ENCODE measurements at places on chromosomes 2 and 18. TPM values are rescaled to one million over a fixed set of nuclear protein-coding genes. Genes with fewer than 3 reads are reported as not detected.

Gene ANKZF1
- 149 TPM for total RNA-seq

Gene ARL5A
- total RNA-seq, result 77.5 TPM

Gene WDR43
- 190 TPM for total RNA-seq

Gene C2orf80
- not detected for total RNA-seq

Gene LHCGR
- total RNA-seq, result not detected

Gene DCDC2C
- total RNA-seq, result not detected

Gene CAB39
- 168 TPM for total RNA-seq

Gene GPR75
- total RNA-seq, result 3.1 TPM

DNA sequence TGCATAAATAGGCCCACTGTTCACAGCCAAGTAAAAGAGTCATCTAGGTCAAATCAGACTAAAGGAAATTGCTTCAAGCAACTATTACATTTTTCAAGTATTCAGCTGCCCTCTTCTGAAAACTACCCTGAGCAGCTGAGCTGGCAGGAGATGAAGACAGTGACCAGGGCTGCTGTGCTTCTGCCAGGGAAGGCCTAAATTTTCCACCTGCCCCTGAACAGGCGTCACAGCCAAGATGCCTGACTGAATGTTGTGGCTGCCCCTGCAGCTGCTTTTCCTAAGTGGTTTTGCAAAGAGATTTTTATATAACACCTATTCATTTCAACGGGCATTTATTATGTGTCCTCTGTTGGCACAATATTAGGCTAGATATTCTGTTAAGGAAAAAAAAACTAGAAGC is 96.7 kb upstream of the RPE start:
- DNase-seq, result no peak

GRCh38 chr2:199136681-199137080 is 321.1 kb downstream of the SATB2 start:
- no peak for DNase-seq

- DNase-seq, result no peak
Measured at GRCh38 chr2:205686783-205687640, 4.7 kb downstream of the NRP2 start.

- DNase-seq, result no peak
Measured at GRCh38 chr18:25604196-25604893, 252.4 kb upstream of the ZNF521 start.

DNA sequence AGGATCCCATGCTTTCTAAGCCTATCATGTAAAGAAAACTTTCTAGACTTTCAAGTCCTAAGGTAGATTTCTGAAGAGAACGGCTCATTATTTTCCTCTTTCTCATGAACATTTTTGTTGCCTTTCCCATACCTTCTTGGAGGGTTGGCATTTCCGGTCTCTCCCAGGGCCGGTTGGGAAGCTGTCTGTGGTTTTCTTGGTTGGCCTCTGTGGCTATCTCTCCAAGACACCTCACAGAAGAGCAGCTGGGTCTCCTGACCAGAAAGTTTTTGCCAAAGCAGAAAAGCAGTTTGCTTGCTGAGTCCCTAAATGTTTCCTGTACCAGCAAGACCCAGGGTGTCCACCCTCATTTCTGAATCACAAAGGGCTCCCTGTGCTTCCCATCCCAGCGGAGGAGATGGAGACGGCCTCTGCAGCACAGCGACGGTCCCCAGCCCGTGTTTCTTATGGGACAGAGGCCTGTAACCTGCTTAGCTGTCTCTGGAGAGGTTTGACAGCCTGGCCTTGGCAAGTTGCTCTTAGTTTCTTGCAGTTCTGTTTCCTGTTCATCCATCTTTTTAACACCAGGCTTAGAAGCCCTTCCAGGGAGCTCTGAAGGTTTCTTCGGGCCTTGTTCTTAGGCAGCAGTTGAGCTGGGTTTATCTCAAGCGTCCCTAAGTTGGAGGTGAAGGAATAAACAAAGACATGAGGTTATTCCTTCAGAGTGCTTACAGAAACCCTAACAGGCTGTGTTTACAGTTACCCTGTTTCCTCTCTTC is 39.8 kb downstream of the GREB1 start:
- no peak for DNase-seq

- no peak for DNase-seq
Measured at GRCh38 chr2:47127862-47128543, 27.1 kb downstream of the STPG4 start.

- DNase-seq, result peak; percentile 59
Measured at GRCh38 chr2:5915881-5916310, 223.7 kb downstream of the SOX11 start.

DNA sequence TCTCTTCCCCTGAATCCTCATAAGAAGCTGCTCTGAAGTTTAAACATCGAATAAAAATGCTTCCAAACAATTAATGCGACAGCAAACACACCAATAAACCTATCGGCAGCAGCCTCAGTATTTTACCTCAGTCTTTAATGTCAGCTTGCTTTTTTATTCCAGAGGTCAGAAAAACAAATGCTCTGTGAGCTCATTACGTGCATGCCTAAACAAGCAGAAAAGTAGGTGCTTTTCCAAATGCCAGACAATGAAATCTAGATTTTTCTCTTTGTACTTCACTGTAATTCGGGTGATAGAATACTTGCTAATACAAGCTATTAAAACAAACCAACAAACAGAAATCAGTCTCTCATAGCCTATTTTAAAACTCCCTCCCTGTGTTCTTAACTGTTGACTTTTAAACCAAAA is 381.5 kb downstream of the NRXN1 start:
- DNase-seq, result no peak

GRCh38 chr2:158034198-158034866 is 67.3 kb upstream of the UPP2 start:
- DNase-seq, result peak; percentile 74

DNA sequence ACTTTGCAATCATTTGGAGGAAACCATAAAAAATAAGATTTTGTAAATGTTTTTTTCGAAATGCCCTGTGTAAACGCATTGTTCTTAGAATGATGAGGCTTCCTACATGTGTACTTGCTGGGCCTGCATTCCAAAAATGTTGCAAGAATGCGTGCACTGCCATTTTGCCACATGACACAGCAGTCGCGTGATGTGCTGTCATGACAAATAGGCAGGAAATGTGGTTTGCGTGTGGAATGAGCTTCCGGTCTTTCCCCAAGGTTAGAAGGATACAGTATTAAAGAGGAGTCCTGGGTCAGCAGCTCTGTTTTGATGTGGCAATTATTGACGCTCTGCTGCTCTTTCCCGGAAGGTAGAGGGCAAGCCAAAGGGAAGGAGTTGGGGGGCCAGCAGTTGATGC is 18.1 kb upstream of the SERPINB2 start:
- DNase-seq, result no peak

DNA sequence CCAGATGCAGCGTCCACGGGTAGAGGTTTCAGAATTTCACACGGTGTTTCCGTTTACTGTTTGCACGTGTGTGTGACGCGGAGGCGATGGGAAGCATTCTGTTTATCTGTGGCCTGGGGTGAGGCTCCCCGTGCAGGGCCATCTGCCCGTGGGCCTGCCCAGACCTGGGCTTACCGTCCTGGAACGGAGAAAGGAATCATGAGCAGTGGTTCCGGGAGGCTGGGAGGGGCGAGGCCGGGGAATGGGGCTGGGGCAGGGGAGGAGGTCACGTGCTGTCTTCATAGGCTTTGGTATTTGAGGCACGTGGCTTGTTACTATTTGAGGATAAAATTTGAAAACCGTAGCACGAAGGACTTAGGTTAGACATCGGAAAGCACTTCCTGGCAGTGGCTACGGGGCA is 77.9 kb downstream of the RTP5 start:
- no peak for DNase-seq

DNA sequence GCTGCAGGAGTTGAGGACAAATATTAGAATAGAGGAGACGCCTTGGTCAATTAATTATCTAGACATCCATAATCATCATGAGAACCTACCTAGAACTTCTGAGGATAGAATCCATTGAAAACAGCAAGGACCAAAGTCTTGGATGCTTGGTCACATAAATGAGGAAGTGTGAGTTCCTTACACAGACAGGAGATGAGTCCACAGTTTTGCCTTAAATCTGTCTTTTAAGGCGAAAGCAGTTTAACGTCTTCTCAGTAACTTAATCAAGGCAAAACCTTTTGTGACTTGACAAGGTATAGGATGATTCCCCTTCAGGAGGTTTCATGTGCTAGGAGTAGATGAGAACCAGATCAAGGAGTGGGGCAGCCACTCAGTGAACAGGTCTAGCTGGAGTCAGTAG is 1783.2 kb upstream of the CELF4 start:
- no peak for DNase-seq

- no peak for DNase-seq
Measured at GRCh38 chr18:48754993-48755473, 195.7 kb downstream of the SMAD7 start.

DNA sequence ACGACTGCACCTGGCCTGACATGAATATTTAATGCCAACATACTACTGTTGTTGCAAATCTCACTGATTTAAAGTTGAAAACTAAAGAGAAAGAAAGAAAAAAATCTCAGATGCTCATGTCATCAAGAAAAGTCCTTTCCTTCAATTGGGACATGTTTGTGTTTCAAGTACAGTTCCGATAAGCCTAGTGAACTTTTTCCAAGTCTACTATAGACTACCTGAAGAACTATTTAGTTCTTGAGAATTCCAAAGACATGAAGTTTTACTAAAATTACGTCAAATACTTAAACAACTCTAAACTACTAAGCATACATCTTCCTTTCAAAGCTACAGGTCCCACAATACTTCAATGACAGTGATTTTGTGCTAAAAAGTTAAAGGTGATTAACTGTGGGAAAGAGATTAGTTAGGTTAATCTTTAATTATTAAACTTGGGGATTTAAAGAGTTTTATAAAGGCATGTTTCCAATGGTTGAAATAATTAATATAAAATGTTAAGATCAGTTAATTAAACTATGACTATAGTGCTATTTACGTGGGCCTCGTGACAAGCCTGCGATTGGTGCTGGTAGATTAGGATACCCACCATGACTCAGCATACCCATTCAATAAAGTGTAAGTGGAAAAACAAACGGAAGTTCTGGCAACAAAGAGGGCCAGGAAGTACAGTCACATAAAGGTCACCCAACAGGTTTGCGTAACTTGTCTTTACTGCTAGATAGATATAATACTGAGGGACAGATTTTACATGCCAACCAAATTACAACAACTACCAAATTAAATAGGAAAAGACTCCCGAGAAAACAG is 55.5 kb downstream of the SEPTIN10 start:
- DNase-seq, result no peak

DNA sequence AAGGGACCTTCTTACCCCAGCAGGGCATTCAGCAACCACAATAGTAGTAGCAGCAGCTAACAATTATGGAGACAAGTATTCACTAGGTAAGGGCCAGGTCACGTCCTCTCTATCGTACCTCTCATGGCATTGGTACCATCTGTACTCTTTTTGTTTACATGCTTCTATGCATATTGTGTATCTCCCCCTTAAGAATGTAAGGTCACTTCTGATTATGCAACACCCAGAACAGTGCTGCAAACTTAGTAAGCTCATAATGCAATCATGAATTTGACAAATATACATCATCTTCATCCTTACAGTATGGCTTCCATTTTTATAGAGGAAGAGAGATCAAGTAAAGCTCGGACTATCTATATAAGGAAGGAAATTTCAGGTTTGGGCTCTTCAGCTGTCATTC is 46.1 kb downstream of the SPRED2 start:
- DNase-seq, result no peak

DNA sequence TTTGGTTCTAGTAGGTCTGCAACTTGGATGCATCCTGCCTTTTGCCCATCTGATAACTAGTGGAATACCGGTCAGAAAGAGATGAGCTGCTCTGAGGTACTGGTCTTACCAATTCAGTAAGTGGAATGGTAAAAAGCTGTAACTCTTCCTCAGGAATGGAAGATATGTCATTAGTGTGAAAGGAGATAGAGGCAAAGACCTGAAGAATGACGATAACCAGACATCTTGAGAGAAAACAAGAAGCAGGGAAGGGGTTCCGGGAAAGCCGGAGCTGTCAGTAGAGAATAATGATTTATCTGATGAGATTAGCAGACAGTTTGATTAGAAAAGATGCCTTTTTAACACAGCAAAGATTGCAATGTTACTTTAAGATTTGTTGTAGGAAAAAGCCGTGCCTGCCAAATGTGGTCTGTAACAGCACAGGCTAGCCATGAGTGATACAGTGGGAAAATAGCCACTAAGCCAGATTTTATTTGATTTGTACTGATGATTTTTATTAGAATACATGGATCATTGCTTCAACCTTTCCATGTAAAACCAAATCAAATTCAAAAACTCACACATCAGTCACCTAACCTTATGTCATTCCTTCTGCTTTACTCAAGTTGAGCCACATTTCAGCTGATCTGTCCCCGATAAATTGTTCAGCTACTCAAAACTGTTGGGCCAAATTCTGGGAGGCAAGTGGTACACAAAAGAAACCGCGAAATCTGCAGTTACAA is 110.0 kb downstream of the TCF4 start:
- no peak for DNase-seq

- no peak for DNase-seq
Measured at GRCh38 chr2:14735696-14736095, 103.2 kb downstream of the LRATD1 start.

- DNase-seq, result no peak
Measured at GRCh38 chr2:29239209-29239960, 124.2 kb downstream of the CLIP4 start.

- DNase-seq, result no peak
Measured at GRCh38 chr2:148928395-148928794, 53.4 kb downstream of the KIF5C start.

- DNase-seq, result no peak
Measured at GRCh38 chr2:108924580-108925251, 64.3 kb downstream of the EDAR start.

- no peak for DNase-seq
Measured at GRCh38 chr2:172976116-172976515, 99.5 kb upstream of the MAP3K20 start.

GRCh38 chr2:60822987-60823386 is 58.4 kb upstream of the REL start:
- no peak for DNase-seq

DNA sequence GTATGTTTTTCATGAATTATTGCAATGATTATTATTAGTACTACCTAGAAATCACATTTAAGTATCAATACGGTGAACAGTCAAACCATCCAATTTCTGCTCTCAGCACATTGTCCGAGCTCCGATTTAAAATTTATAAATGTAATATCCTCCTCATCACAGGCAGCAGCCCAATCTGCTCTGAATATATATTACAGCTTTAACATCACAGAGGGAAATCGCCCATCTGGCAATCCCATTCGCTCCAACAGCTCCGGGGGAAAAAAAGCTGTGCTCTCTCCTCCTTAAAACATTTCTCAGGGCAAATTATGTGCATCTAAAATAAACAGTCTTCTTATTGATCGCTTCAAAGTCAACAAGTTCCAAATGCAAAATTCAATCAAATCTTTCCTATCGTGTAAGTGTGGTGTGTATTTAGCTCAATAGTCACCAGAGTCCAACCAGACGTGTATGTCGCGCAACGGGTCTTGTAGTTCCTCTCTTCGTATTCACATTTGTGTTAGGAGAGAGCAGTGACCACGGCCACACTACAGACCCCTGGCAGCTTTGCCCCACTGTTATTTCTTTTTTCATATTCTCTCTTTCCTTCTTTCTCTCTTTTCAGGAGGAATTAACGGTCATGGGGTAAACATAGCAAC is 2.4 kb downstream of the FIGN start:
- DNase-seq, result no peak

Data from activated CD4-positive, alpha-beta T cell treated with anti-CD3 and anti-CD28 coated beads, Interleukin-2, amount 10 ng/mL, durations not matched to agents 24 days and 14 days (primary cell).